ENCODE measurements at places on chromosomes 5 and 9.

GRCh38 chr9:91034976-91035824 lies 233.6 kb downstream of the SYK start:
- DNase-seq = peak; percentile 23

GRCh38 chr9:121640076-121640475 lies 11.4 kb upstream of the DAB2IP start:
- no peak for DNase-seq

GRCh38 chr9:37342895-37343294 lies 79.6 kb upstream of the GRHPR start:
- no peak for DNase-seq

GRCh38 chr5:73125289-73125688 lies 4.9 kb downstream of the TMEM171 start:
- no peak for DNase-seq

- no peak for DNase-seq
These were observed 339.0 kb upstream of the POU5F2 start for GRCh38 chr5:94080390-94080789.

DNA sequence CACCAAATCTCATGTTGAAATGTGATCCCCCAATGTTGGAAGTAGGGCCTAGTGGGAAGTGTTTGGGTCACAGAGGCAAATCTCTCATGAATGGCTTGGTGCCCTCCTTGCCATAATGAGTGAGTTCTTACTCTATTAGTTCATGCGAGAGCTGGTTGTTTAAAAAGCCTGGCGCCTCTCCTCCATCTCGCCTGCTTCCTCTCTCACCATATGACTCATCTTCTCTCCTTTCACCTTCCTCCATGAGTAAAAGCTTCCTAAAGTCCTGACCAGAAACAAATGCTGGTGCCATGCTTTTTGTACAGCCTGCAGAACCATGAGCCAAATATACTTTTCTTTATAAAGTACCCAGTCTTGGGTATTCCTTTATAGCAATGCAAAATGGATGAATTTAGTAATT lies 20.9 kb upstream of the ARHGAP26 start:
- DNase-seq = peak; percentile 53

DNA sequence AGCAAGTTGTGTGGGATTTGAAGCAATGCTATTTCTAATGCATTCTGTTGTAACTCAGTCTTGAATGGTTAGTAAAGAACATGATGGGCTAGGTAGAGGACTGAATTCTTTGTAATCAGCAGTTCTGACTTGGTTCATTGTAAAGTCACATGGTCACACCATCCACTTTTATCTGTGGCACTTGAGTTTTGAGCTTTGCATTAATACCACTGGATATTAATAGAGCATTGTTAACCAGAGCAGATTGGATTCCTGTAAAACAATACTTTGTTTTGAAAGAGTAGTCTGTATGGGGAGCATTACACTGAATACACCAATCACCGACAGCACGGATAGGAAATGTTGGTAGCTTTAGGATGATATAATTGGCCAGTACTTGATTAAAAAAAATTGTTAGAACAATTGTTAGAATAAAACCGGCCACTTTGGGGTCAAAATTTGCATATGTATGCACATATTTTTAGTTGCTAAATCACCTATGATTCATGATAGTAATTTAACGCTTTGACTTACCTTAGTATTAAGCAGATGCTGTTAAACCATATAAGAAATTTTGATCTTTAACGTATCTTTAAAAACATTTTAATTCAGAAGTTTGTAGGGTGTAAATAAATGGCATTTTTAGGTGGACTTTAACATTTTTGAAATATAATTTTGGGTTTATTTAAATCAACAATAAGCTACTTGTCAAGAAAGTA lies 17.4 kb downstream of the SLC12A2 start:
- no peak for DNase-seq

DNA sequence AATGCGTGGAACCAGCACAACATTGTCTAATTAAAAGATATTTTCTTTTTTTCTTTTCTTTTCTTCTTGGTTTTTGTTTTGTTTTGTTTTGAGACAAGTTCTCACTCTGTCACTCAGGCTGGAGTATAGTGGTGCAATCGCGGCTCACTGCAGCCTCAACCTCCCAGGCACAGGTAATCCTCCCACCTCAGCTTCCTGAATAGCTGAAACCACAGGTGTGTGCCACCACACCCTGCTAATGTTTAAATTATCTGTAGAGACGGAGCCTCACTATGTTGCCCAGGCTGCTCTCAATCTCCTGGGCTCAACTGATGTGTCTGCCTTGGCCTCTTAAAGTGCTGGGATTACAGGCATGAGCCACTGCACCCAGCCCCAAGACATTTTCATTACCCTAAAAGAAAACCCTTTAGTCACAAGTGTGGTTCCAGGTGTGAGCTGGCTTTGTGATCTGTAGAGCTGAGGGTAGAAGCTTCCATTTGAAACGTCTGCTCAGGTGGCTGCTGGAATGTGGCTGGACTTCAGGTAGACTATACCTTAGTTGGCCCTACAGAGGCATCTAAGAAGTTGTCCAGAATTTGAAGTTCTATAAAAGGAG lies 19.1 kb upstream of the NEK6 start:
- DNase-seq = no peak
